ENCODE measurements at places on chromosomes 1 and 21. TPM values are rescaled to one million over a fixed set of nuclear protein-coding genes. Genes with fewer than 3 reads are reported as not detected.

The OR6K3 gene
- polyA plus RNA-seq: not detected

The GNG4 gene
- 9.9 TPM for polyA plus RNA-seq

The KCND3 gene
- polyA plus RNA-seq: 0.04 TPM

The NR5A2 gene
- polyA plus RNA-seq: 12.0 TPM

The SPATA21 gene
- 0.09 TPM for polyA plus RNA-seq

The TSTD1 gene
- polyA plus RNA-seq: 0.17 TPM

The TMEM240 gene
- 1.1 TPM for polyA plus RNA-seq

The PTPN22 gene
- polyA plus RNA-seq: not detected

The OBSCN gene
- polyA plus RNA-seq: 6.8 TPM

The S100A14 gene
- 0.16 TPM for polyA plus RNA-seq

The SRM gene
- 89.7 TPM for polyA plus RNA-seq

The GPR157 gene
- 2.8 TPM for polyA plus RNA-seq

The SPATA17 gene
- polyA plus RNA-seq: 3.3 TPM

The S100B gene
- polyA plus RNA-seq: not detected

The RNF207 gene
- polyA plus RNA-seq: 27.6 TPM

The USP25 gene
- 18.1 TPM for polyA plus RNA-seq

The IFI44 gene
- 0.44 TPM for polyA plus RNA-seq
